ENCODE measurements at places on chromosomes 13 and 19.

GRCh38 chr13:59413126-59413525, 750.6 kb downstream of the DIAPH3 start:
- DNase-seq, result no peak

GRCh38 chr13:32911506-32911905, 104.7 kb upstream of the KL start:
- DNase-seq, result no peak

- no peak for DNase-seq
These were observed 60.2 kb downstream of the ZIC5 start for GRCh38 chr13:99911069-99911964.

GRCh38 chr13:27775943-27776342, 16.3 kb upstream of the GSX1 start:
- no peak for DNase-seq

GRCh38 chr13:48234566-48235340, 1.7 kb downstream of the ITM2B start:
- DNase-seq, result no peak

DNA sequence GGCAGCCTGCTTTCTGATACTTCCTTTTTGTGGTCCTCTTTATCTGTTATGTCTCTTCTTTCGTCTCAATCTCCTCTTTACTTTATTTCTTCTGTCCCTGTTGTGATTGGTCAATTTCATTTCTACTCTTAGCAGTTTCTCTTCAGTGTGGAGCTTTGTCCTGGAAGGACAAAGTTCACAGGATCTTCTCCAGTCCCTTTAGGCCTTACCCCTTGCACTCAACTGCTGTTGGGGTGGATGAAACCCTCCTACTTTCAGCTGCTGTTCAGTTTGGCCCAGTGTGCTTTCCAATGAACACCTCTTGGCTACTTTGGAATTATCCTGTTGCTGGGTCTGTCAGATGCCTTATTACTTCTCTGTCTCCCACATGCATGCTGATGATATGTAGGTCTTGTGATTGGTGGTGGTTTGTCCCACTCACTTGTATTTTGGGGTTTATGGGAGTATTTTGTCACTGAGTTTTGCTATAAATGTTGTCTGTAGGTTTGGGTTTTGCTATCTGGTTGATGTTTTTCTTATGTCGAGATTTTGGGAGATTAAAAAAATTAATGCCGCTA, 24.8 kb downstream of the WDR62 start:
- no peak for DNase-seq

DNA sequence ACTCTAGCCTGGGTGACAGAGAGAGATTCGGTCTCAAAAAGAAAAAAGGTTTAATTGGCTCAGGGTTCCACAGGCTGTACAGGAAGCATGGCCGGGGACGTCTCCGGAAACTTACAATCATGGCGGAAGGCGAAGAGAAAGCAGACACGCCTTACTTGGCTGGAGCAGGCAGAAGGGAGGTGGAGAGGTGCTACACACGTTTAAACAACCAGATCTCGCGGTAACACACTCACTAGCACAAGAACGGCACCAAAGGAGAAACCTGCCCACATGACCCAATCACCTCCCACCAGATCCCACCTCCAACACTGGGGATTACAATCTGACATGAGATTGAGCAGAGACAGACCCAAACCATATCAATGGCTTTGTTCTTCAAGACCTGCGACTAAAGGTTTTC, 12.8 kb downstream of the CASP14 start:
- DNase-seq, result no peak

DNA sequence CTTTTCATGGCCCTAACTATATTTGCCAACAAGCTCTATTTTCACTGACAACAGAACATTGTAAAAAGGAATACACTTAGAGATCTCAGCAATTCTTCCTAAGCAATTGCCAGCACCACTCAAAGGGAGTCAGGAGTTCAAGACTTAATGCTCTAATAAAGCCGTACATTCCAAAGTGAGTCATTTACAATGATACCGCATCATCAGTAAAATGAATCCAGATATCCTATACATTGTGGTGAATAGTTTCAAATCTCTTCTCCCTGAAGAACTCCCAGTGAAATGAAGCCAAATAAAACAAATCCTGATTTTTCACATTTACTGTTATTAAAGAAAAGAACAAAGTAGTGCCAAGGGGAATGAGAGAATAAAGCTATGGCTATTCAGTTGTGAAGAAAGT, 2898.7 kb upstream of the PCDH20 start:
- no peak for DNase-seq

GRCh38 chr13:59463023-59463422, 700.7 kb downstream of the DIAPH3 start:
- DNase-seq, result no peak

DNA sequence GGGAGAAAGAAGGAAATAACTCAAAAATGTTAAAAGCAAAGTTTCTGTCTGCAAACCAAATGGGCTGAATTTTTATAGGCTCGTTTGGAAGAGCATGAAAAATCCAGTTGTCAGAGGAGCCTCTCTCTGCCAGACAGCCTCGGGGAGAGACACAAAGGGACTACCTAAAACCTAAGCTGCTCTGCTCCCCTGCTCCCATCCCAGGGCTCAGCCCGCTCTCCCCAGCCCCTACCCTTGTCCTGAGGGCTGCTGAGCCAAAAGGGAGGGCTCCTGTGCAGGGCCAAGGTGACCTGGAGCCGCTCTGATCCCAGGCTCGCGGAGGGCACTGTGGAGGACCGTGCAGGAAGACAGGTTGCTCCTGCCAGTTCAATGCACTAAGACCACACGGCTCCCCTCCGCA, 96.7 kb upstream of the UQCRFS1 start:
- DNase-seq, result no peak

- no peak for DNase-seq
These were observed 192.2 kb downstream of the STK24 start for GRCh38 chr13:98384739-98385138.

GRCh38 chr13:36919171-36919832, 736 bp downstream of the SMAD9 start:
- no peak for DNase-seq

DNA sequence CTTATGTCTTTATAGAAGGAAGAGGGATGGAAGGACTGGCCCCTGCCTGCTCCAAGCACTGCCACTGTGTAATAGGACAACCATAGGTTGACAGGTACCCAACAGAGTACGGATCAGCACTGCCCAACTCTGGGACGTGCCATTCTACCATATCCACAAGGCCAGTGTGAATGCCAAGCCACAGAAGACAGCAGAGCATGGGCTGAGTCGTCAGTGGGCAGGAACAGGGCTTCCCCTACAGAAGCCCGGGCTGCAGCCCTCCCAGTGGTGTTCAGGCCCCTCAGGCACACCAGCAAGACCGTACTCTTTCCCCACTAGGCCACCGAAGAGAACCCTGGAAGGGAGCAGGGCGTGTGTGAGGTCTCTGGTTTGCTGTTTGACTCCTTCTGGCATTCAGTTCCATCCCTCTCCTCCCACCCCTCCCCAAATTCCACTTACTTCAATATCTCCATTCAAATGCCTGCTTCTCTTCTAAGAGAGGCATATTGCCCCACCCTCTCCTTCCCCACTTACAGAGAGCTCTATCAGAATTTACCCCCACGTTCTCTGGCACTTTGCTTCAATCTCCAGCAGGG, 209.4 kb downstream of the FOXO1 start:
- DNase-seq, result no peak

DNA sequence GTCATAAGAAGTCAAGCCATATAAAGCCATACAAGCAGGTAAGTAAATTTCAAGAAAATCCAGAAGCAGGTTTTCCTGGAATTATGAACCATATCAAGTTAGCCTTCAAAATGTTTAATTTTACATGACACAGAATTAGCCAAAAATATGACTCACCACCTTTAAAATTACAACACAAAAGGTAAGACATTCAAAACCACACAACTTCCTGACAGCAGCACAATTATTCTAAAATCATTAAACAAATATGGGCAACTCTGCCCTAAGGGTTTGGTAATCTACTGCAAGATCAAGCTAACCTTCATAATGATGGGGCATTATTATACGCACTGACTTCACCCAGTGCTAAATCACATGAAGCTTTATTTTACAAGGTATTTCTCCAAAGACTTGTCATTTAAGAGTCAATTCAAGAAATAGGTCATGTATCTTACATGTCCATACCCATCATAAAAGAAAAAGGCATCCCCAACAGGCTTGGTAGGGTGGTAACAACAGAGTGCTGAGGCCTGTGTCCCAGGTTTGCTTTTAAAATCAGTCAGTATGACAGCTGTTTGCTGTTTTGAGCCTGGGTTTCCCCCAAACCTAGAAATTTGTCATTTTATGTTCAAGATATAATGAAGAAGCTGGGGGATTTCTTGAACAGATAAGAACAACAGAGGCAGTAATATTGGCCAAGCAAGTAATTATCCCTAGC, 15.2 kb downstream of the RCBTB1 start:
- no peak for DNase-seq

DNA sequence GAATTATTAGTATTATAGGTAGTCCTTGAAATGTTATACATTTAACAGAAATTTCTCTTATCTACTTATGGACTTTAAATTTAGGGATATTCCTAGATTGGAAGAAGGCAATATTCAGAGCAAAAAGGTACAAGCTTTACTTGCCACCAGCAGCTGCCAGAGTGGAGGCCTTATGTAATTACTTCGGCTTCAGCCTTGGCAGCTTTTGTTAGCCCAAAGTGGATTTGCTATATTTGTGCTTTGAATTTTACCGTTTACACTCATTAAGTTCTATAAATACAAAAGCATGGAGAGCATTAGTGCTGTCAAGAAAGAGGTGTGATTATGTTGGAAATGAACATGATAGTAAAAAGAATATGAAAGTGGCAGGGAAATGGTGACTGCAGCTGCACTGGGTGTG, 319.9 kb downstream of the ATP8A2 start:
- DNase-seq, result no peak

- no peak for DNase-seq
These were observed 41.7 kb downstream of the HTR2A start for GRCh38 chr13:46855166-46855565.

DNA sequence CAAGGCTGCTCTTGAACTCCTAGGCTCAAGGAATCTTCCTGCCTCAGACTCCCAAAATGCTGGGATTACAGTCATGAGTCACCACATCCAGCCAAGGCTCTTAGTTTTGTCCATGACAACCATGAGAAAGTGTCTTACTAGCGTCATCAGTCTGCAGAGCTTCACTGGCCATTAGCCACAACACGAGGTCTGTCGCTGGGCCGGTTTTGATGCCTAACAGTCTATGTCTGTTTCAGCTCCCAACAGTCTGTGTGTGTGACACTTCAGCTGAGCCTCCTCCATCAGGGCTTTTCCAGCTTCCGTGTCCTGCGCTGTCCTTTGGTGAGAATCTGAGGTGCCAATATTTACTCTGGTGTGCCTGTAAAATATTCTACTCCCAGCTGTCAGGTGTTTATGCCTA, 47.6 kb downstream of the CEP89 start:
- DNase-seq, result no peak

- no peak for DNase-seq
These were observed 81.6 kb downstream of the CHST8 start for GRCh38 chr19:33703438-33703750.
